ENCODE measurements at places on chromosomes 16 and 17.

- DNase-seq, result no peak
These were observed 5.0 kb upstream of the DCTPP1 start for GRCh38 chr16:30434852-30435251.

GRCh38 chr16:83915081-83915480 lies 16.2 kb downstream of the MLYCD start:
- no peak for DNase-seq

DNA sequence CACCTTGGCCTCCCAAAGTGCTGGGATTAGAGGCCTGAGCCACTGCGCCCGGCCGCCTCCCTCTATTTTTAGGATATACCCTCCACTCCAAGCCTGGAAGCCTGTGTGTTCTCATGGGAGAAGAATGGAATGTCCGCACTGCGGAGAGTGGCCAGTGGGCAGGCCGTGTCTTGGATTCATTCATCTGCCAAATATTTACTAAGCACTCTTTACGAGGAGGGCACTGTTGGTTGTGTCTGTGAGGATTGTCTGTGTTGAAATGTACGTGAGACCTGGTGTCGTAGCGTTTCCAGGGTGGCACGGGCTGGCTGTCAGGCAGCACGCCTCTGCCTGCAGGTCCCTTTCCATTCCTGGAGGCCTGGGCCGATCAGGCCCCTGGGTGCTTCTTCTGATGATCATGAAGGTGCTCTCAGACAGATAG lies 19.2 kb downstream of the PGS1 start:
- DNase-seq, result no peak

DNA sequence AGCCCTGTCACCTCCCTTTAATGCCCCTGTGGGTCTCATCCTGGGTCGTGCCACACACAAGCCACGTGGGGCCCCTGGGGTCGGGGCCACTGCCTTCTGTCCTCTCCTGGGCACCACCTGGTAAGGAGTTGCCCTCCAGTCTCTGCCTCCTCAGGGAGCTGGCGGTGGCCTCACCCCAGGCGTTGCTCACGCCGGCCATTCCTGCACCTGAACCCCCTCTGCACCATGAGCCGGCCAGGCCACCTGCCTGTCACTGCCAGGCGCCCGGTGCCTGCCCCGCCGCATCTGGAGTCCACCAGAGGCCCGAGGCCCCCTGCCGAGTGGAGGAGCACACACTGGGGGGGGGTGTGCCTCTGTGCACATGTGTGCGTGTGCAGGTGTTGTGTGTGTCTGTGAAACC lies 10.4 kb downstream of the NHERF2 start:
- DNase-seq, result no peak

- no peak for DNase-seq
These were observed 29.0 kb downstream of the KATNB1 start for GRCh38 chr16:57764341-57765159.

- peak; percentile 19 for DNase-seq
These were observed 33.7 kb upstream of the KDM8 start for GRCh38 chr16:27169511-27170071.

DNA sequence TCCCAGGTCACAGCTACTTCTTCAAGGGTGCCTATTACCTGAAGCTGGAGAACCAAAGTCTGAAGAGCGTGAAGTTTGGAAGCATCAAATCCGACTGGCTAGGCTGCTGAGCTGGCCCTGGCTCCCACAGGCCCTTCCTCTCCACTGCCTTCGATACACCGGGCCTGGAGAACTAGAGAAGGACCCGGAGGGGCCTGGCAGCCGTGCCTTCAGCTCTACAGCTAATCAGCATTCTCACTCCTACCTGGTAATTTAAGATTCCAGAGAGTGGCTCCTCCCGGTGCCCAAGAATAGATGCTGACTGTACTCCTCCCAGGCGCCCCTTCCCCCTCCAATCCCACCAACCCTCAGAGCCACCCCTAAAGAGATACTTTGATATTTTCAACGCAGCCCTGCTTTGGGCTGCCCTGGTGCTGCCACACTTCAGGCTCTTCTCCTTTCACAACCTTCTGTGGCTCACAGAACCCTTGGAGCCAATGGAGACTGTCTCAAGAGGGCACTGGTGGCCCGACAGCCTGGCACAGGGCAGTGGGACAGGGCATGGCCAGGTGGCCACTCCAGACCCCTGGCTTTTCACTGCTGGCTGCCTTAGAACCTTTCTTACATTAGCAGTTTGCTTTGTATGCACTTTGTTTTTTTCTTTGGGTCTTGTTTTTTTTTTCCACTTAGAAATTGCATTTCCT lies 3.4 kb upstream of the LPCAT2 start:
- DNase-seq, result no peak

- DNase-seq, result peak; percentile 34
These were observed at the start of gene RAI1 for GRCh38 chr17:17681187-17681743. Gene RAI1 (plus strand): TSS chr17:17681458. CDS start chr17:17792949, 111,491 bp downstream.

DNA sequence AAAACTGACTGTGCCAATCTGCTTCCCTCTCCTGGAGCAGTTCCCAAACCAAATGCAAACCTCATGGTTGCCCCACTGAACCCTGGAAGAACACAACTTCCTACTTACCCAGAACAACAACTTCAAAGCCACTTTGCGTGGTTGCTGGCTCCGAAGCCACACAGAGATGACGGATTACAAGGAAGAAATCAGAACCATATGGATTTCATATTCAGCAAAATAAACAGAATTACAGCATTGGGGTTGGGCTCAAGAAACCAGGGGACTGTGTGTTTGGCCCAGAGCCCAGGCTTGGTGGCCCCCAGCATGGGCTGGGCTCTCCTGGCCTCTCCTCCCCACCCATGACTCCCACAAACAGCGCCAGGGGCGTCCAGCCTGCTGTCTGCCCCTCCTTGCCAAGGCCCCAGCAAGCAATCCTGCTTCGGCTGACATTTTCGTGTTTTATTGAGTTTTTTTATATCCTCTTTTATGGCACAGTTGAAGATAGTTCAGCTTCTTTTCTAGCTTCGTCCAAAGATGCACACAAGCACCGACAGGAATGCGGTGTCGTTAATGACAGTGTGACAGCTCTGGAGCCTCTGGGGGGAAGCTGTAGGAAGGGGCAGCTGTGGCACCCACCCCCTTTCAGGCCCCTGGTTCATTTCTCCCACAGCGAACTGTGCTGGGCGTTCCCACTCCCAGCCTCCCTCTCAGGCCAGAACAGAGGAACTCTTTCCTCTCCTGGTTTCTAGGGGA lies 137.1 kb downstream of the GAS7 start:
- DNase-seq, result no peak

DNA sequence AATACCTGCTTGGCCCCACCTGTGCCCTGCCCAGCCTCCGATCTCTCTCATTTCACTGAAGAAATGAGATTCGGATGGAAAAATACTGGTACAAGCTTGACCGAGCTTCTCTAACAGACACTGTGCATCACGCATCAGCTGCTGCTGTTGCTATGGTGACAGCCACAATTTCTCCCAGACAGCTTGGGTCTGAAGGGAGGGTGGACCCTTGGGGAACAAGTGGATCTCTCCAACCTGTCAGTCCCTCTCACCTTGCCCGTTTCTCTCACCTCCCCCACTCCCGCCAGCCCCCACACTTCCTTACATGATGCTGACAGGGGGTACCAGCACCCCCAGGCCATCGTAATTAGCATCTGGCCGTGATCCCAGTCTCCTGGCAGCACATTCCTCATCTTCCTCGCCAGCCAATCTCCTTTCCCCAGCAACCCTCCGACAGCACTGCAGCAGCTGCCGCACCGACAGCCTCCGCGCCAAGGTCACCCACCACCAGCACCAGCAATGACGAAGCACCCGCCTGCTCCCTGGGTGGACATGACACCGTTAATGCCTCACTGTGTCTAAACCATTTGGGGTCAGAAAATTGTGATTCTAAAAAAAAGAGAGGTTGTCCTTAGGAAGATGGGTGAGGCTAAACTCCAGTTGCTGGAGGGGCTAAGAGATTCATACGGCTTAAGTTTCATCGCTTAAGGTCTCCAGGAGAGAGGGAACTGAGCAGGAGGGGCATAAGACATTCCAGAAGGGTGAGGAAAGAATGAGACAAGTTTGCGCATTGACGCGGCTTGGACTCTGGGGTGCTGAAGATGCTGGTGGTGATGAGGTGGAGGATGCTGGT lies 58.6 kb upstream of the TNRC6A start:
- DNase-seq, result peak; percentile 68

DNA sequence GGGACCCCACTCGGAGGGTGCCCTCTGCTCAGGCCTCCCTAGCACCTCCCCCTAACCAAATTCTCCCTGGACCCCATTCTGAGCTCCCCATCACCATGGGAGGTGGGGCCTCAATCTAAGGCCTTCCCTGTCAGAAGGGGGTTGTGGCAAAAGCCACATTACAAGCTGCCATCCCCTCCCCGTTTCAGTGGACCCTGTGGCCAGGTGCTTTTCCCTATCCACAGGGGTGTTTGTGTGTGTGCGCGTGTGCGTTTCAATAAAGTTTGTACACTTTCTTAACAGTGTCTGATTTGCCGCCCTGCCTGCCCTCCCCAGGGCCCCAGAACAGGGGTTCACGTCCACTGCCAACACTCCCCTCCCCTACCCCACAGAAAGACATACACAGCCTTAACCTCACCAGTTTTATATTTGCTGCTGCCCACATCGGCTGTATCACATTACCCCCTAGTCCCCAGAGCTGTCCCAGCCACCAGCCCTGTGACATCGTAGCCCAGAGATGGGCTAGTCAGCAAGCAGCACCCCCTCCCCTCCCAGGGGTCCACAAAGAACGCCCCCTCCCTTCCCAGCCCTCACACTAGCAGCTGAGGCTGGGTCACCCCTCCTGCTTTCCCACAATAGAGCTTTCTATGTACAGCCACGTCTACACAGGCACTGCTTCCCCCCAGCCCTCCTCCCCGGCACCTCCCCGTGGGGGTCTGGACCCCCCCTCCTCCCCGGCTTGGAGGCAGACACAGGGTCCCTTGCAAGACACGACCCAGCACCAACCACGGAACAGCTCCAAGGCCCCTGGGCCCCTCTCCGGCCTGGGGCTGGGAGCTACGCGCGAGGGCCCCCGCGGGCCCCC lies 7.9 kb downstream of the GRN start:
- DNase-seq, result no peak

- DNase-seq, result no peak
These were observed 58.0 kb downstream of the KANSL1 start for GRCh38 chr17:46135126-46135812.

GRCh38 chr17:737561-738113 lies 5.2 kb downstream of the TLCD3A start:
- DNase-seq, result no peak

DNA sequence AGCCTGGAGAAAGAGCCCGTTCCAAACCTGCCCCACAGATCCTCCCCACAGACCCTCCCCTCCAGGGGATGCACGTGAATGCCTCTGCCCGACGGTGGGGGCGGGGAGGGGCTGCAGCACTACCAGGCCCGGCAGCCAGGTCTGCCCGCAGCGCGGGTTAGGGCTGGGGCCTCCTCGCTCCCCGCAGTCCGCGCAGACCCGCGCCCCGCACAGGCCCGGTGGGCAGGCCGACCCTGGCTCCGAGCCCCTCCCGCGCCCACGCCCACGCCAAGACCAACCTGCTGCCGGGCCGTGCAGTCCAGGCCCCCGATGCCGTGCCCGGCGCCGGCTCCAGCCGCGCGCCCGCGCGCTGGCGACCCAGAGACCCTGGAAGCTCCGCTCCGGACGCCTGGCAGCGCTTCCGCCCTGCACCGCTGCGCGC lies at the start of gene RPUSD1:
TSS of gene RPUSD1 (minus strand) at position 404 of the 421 bp plus-strand sequence. CDS start 644 bp downstream, outside the sequence.
- DNase-seq, result no peak

DNA sequence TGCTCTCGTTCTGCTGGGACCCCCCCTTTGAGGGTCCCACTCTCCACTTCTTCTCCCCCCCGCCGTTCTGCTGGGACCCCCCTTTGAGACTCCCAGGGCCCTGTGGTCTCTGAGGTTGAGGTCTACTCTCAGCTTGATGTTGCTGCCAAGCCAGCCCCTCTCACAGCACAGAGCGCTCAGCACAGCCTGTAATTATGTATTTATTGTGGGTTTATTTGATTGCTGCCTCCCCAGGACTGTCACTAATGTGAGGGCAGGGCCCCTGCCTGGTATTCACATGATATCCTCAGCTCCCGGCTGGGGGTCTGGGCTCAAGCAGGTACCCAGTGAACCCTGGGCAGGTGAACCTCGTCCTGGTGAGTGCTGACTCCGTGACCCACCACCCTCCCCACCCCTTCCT lies 35.4 kb downstream of the ACTG1 start:
- no peak for DNase-seq

- no peak for DNase-seq
These were observed 13.4 kb upstream of the KATNB1 start for GRCh38 chr16:57722210-57722499.

DNA sequence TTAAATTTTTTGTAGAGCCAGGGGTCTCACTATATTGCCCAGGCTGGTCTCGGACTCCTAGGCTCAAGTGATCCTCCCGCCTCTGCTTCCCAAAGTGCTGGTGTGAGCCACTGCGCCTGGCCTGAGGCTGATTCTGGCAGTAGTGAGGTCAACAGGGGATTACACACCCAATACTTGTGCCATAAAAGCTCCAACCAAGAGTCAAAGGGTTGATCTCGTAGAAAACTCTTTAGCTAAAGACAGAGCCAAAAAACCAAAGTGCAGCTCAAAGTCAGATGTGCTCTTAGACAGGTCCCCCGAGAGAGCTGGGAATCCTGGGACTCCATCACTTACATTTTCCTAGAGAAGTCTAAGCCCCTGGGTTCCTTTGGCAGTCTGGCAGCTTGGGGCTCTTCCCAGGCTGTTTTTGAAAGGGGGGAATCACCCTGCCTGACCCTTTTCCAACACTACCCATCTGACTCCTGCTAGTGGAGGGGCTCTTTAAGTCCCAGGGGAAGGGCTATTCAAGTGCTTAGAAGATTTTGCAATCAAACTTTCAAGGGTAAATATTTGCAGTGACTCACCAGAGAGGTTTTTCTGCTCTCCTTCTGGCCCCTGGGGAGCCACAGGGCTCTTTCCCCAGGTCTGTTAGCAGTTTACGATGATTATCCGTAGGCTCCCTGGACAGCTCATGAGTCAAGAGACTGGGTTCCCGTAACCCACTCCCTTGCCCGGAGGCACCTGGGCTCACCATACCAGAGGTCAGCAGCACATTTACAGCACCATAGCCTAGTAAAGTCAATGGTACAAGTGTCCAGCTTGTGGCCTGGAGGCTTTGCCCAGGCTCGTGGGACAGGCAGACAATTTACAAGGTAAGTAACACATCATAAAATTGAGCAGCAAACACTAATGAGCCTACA lies 408.7 kb downstream of the SLC39A11 start:
- DNase-seq, result no peak

- no peak for DNase-seq
These were observed 4.9 kb downstream of the MSLN start for GRCh38 chr16:765488-765865.

GRCh38 chr17:29595943-29596774 lies 3.2 kb downstream of the ANKRD13B start:
- DNase-seq, result no peak

DNA sequence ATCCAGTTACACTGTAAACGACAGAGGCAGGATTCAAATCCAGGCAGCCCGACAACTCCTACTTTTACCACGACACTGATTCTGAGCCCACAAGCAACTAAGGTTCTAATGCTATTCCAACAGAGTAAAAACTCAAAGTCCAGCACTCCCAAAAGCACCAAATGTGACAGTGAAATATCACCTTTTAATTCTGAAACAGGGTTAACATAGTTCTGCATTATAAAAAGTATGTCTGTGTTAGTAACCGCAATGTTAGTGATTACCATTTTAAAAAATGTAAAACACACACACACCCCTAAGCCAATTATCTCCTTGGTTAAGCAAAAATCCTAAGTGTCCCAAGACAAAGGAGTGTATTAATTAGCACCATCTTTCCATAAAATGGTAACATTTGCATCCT lies 19.7 kb downstream of the HELZ start:
- no peak for DNase-seq

- no peak for DNase-seq
These were observed 165.3 kb downstream of the STX8 start for GRCh38 chr17:9410301-9410700.
